Uterus (tissue), 4 donors: ENCODE measurements at places on chromosomes 5 and 9. TPM values are rescaled to one million over a fixed set of nuclear protein-coding genes. Genes with fewer than 3 reads are reported as not detected.
A peak's percentile ranks its signal among the peaks of the same experiment; 100 is the strongest.

Gene RPL37
- total RNA-seq, result 59.1 TPM

Gene BTNL3
- total RNA-seq, result not detected

Gene HSPB3
- not detected for total RNA-seq

Gene EGFL7
- 119 TPM for total RNA-seq

Gene OTP
- not detected for total RNA-seq

Gene BNC2
- total RNA-seq, result 93.5 TPM

Gene PCDHB4
- total RNA-seq, result 0.59 TPM

Gene RPP25L
- total RNA-seq, result 22.6 TPM

DNA sequence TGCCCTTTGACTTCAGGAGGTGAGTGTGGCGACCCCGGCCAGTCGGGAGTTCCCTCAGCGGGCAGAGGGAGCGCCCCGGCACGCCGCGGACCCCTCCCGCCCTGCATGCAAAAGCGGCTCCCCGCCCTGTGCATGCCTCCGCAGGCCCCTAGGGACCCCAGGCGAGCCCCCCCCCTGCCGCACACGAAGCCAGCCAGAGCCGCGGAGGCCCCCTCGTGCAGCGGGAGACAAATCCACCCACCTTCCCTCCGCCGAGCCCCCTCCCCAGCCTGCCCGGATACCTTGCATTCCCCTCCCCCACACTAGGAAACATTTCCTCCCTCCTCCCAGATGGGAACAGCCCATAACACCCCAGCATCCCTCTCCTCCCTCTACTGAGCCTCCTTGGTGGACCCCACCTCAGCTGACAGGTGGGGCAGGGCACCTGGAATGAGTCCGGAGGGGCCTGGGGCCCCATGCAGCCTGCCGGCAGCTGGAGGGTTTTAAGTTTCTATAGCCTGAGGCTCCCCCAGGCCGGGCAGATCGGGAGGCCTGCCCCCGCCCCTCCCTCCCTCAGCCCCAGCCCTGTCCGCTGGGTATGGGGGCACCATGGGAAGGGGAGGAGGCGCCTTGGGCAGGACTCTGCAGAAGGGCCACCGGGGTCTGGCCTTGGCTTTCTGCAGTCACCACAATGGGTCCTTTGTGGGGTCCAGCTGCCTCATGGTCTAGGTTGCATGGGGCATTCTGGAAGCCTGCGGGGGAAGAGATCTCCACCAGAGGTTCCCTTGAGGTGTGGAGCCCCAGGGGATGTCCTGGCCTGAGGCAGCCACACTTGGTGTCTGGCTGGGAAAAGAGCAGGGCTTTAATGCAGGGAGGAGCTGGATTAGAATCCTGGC lies 601 bp downstream of the ERGIC1 start:
- peak overlapping the region; percentile 81 for H3K27ac ChIP-seq
- peak overlapping the region; percentile 75 for H3K4me3 ChIP-seq
- H3K36me3 ChIP-seq, result no peaks in the 10 kb centered on the region
- no peak for DNase-seq

- no peaks in the 10 kb centered on the region for H3K36me3 ChIP-seq
- no peak overlapping the region for H3K27ac ChIP-seq
- H3K4me3 ChIP-seq, result no peak overlapping the region
- no peaks in the 10 kb centered on the region for H3K27me3 ChIP-seq
- H3K4me1 ChIP-seq, result no peaks in the 10 kb centered on the region
These were observed 24.1 kb downstream of the SLC1A3 start for GRCh38 chr5:36630201-36631145.

GRCh38 chr5:140365941-140366340 lies 5.9 kb downstream of the SLC4A9 start:
- H3K36me3 ChIP-seq, result no peaks in the 10 kb centered on the region
- no peaks in the 10 kb centered on the region for H3K27me3 ChIP-seq
- no peak overlapping the region for H3K4me3 ChIP-seq
- H3K4me1 ChIP-seq, result no peaks in the 10 kb centered on the region

- H3K4me3 ChIP-seq, result no peak overlapping the region
- H3K36me3 ChIP-seq, result no peaks in the 10 kb centered on the region
These were observed 155.2 kb downstream of the MAPKAP1 start for GRCh38 chr9:125551781-125552180.

GRCh38 chr5:60916646-60917045 lies 28.2 kb downstream of the ERCC8 start:
- H3K4me1 ChIP-seq, result no peaks in the 10 kb centered on the region
- no peak overlapping the region for H3K4me3 ChIP-seq
- no peak overlapping the region for H3K27ac ChIP-seq
- H3K36me3 ChIP-seq, result no peaks in the 10 kb centered on the region
- no peak for DNase-seq
- no peaks in the 10 kb centered on the region for H3K27me3 ChIP-seq

GRCh38 chr9:13330396-13331004 lies 51.0 kb upstream of the MPDZ start:
- no peak overlapping the region for H3K4me3 ChIP-seq
- DNase-seq, result no peak
- H3K4me1 ChIP-seq, result no peaks in the 10 kb centered on the region
- no peaks in the 10 kb centered on the region for H3K36me3 ChIP-seq
- no peaks in the 10 kb centered on the region for H3K27me3 ChIP-seq

- H3K4me1 ChIP-seq, result no peaks in the 10 kb centered on the region
- no peak overlapping the region for H3K4me3 ChIP-seq
- no peak for DNase-seq
- no peak overlapping the region for H3K27ac ChIP-seq
- H3K27me3 ChIP-seq, result no peaks in the 10 kb centered on the region
These were observed 61.6 kb upstream of the DAB2 start for GRCh38 chr5:39486361-39486760.

DNA sequence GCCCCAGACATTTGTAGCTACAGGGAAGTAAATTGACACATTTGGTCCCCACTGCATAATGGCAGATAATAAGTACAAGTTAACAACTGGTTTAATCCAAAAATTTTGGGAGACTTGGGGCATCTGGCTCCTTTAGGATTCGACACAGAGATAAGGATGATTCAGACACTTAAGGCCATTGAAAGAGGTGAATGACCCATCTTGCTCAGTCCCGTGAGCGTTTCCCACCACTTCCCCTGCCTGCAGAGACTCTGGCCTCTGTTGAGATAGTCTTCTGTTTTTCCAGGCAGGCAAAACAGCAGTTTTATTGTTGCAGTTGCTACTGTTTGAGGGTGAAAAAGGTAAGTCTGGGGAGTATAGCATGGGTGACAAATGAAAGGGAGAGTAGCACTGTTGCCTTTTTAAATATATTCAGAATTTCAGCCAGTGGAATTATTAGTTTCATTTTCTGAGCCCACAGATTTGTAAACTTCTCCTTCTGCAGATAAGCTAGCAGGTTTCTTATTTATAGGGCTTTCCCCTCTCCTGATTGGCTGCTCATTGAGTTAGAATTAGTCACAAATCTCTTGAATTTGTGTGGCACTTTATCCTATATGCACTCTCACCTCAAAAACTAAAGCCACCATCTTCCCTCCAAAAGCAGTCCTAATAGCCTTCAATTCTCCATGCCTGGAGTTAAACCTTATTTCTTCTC lies 19.3 kb downstream of the ACO1 start:
- H3K36me3 ChIP-seq, result no peaks in the 10 kb centered on the region
- no peaks in the 10 kb centered on the region for H3K27me3 ChIP-seq
- H3K4me3 ChIP-seq, result no peak overlapping the region
- no peak for DNase-seq

GRCh38 chr9:137757613-137758029 lies 120.0 kb upstream of the CACNA1B start:
- no peak overlapping the region for H3K27ac ChIP-seq
- H3K4me1 ChIP-seq, result no peaks in the 10 kb centered on the region
- H3K4me3 ChIP-seq, result no peak overlapping the region
- H3K36me3 ChIP-seq, result no peaks in the 10 kb centered on the region

DNA sequence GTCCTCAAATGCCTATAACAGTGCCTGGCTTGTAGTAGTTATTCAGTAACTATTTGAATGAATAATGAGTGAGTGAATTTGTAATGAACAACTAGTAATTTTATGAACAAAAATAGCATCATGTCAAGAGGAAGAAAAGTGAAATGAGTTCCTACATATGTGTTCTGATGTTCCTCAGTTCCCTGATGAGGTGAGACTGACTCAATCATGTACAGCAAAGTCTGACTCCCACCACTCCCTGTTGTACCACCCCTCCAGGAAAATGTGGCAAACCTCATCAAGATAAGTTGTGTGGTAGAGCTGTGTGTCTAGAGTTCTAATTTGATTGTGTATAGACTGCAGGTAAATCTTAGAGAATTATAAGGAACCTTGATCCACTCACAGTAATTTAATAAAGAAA lies 201.6 kb downstream of the GOLPH3 start:
- no peak overlapping the region for H3K4me3 ChIP-seq
- no peak overlapping the region for H3K27ac ChIP-seq
- no peaks in the 10 kb centered on the region for H3K36me3 ChIP-seq
- DNase-seq, result no peak
